Dermis microvascular lymphatic vessel endothelial cell (primary cell): ENCODE measurements at places on chromosomes 11 and 22. TPM values are rescaled to one million over a fixed set of nuclear protein-coding genes. Genes with fewer than 3 reads are reported as not detected.

BACE1 gene
- total RNA-seq = 6.9 and 10.2 TPM in 2 replicates

HPS4 gene
- 11.6 and 15.2 TPM in 2 replicates for total RNA-seq

SMC1B gene
- under 0.01 TPM in 2 replicates for total RNA-seq

SYNGR1 gene
- 0.39 and 0.89 TPM in 2 replicates for total RNA-seq

PAX6 gene
- not detected in 2 replicates for total RNA-seq

ROBO4 gene
- total RNA-seq = 278 and 426 TPM in 2 replicates

DBX1 gene
- not detected in 2 replicates for total RNA-seq

LARGE1 gene
- 2.4 and 6.6 TPM in 2 replicates for total RNA-seq

CD248 gene
- total RNA-seq = under 0.01 and 0.13 TPM in 2 replicates

IL17REL gene
- total RNA-seq = under 0.01 TPM in 1 of 2 replicates, not detected in the other

OR6T1 gene
- not detected in 2 replicates for total RNA-seq

CATSPERZ gene
- total RNA-seq = 0.25 TPM in 1 of 2 replicates, not detected in the other

TSSK2 gene
- total RNA-seq = not detected in 2 replicates

AGBL2 gene
- total RNA-seq = 0.13 and 0.38 TPM in 2 replicates

MAJIN gene
- not detected in 2 replicates for total RNA-seq
